ENCODE measurements at places on chromosomes 2 and 18.

DNA sequence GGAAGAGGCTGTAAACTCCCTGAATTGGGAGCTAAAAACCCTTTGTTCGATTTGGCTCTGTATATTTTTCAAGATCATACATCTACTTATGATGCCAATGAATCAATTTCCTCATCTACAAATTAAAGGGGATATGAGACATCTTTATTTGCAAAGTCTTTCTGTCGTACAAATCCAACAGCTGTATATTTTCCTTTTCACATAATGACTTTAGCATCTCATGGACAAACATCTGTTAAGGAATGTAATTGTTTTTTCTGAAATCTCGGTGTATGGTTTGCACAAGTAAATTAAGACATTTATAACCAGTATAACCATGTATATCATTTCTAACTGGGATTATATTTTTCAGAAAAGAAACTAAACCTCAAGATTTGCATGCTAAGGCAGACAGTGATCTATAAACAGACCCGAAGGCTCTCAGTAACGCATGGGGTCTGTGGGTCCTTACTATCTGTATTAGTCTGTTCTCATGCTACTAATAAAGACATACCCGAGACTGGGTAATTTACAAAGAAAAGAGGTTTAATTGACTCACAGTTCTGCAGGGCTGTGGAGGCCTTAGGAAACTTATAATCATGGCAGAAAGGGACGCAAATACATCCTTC lies 130.8 kb downstream of the SLC8A1 start:
- DNase-seq, result peak; percentile 7

GRCh38 chr2:15159751-15160177 lies 401.4 kb downstream of the NBAS start:
- DNase-seq, result no peak

DNA sequence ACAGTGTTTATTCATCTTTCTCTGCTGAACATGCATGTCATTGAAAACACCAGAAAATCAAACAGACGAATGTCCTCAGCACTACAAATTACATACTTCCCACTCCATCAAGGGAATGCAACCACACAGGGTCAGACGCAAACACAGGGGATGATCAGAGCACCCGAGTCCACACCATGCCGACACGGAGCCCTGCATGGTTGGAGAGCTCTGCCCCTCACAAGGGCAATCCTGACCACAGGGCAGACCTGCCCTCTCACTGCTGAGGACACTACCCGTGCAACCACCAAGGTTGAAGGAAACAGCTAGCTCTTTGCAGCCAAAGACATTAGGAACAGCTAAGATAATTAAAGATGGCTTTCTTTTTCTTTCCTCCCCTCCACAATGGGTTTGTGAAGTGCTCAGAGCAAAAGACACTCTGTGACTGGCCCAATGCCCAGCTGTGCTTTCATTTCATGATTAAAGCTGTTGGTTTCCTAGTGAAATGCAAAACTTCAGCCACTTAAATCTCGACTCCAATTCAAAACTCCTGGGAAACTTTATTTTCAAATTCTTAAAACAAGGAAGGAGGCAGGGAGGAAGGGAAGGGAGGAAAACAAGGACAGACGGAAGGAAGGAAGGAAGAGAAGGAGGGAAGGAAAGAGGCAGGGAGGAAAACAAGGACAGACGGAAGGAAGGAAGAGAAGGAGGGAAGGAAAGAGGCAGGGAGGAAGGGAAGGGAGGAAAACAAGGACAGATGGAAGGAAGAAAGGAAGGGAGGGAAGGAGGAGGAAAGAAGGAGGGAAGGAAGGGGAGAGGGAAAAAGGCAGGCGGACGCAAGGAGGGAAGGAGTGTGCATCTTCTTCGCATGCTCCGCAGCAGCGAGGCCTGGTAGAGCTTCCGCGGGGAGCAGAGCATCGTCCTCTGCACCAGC lies 65.8 kb downstream of the NDUFA10 start:
- no peak for DNase-seq

GRCh38 chr2:209383212-209383611 lies 40.6 kb upstream of the MAP2 start:
- no peak for DNase-seq

DNA sequence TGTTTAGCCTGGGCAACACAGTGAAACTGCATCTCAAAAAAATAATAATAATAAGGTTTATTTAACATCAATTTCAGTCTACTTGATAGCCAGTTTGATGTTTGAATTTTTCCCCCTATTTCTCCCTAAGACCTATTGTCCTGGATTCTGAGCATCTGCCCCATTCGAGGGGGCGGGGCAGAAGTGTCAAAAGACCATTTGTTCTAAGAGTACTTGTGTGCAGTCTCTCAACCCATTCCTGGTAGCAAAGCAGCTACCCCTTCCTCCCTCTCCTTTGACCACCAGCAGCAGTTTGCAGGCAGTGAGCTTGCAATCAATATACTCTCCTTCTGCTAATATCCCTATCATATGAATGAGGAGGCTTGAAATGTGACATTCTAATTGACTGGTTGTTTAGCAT lies 71.9 kb downstream of the VWC2L start:
- no peak for DNase-seq

DNA sequence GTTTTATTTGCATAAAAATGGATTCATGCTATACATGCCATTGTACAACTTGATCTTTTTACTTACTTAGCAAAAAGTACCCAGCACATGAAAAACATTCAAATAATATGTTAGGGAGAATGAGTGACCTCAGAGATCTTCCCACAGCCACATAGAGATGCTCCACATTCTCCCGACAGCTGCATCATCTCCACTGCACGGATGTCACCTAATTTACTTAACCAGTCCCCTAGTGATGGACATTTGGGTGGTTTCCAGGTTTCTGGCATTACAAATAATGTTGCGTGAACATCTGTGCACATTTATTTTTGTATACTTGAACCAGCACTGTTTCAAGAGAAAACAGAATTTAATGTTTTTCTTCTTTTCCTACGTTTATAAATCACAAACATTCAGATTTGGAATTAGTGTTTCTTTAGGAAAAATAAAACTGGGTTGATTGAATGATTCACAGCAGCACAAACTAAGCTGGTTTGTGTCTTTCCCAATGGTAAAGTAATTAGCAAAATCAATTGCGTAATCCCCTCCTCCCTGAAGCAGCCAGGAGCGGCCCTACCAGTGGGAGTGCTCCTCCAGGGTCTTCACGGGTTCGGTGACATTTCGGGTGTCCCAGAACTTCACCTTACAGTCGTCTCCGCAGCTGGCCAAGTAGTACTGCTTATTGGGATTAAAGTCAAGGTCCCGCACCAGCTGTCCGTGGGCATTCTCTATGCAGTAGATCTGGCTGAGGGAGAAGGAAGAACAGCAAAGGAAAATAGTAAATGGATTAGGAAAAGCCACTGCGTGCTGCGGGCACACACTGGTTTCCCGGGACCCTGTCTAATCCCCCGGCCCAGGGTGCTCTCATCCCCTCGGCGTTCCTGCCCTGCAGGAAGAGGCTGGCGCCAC lies 183.9 kb downstream of the EIPR1 start:
- DNase-seq, result no peak

GRCh38 chr2:98731894-98732349 lies 990 bp upstream of the MGAT4A start:
- no peak for DNase-seq

GRCh38 chr18:62425465-62426190 lies 97.2 kb upstream of the ZCCHC2 start:
- no peak for DNase-seq

DNA sequence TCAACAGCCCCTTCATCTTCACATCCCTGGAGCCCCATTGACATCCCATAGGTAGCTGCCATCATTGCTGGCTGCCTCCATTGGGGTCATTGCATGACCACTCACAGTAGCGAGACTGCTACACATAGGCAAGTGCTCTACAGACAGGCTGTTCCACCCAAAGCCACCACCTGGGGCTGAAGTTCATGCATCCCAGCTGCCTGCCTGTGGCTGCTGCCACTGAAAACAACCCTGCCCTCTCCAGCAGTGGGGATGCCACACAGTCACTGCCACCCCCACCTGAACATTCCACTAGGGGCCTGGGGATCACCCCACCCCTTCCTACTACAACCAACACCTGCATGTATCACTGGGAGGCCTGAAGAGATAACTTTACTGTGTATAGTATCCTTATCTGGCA lies 59.5 kb upstream of the CTAGE1 start:
- DNase-seq, result no peak

GRCh38 chr2:170163411-170164065 lies 14.4 kb upstream of the MYO3B start:
- DNase-seq, result no peak

DNA sequence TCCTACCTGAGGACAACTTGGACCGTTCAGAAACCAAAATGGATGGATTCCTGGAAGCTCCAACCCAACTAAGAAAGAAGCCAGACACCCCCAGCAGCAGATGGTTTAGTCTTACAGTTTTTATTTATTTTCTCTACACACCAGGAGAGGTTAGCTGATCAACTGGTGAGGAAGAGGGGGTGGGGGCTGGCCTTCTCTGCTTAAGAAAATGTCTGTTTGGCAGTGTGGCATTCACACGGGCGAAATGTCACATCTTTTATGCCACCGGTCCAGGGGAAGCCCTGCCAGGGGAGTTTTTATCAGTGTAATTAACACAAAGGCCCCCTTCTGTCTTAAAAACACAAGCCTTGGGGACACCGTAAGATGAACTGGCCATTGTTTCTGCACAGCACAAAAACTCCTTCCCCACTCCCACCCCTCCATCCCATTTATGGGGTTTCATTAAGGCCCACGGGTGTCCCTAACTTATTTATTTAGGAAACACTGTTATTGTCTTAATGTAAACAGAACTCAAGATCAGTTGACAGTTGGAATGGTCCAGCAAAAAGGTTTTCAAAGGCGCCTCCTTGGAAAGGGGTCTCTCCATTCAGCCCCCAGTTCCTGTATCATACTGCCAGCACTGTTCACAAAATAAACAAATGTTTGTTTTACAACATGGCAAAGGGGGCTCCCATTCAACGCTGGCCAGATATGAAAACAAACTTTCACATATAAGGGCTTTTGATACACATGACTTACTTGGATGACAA lies 217.0 kb downstream of the C1D start:
- DNase-seq, result no peak

GRCh38 chr2:228689053-228689452 lies 507.6 kb upstream of the SPHKAP start:
- DNase-seq, result no peak

- no peak for DNase-seq
These were observed 84.7 kb upstream of the PELI1 start for GRCh38 chr2:64228918-64229317.

DNA sequence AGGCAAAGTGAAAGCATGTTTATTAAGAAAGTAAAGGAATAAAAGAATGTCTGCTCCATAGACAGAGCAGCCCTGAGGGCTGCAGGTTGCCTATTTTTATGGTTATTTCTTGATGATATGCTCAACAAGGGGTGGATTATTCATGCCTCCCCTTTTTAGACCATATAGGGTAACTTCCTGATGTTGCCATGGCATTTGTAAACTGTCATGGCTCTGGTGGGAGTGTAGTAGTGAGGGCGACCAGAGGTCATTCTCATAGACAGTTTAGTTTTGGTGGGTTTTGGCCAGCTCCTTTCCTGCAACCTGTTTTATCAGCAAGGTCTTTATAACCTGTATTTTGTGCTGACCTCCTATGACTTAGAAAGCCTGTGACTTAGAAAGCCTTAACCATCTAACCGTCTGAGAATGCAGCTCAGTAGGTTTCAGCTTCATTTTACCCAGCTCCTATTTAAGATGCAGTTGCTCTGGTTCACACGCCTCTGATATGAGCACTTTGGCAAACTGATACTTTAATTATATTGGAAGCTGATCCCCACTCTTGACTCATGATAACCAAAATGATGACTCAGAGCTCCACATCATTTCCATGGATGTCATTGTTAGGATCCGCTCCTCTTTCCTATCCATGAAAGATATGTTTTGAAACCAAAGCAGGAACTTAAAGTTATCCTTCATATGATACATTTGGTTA lies 14.5 kb upstream of the ERMN start:
- DNase-seq, result no peak

- no peak for DNase-seq
These were observed 292.1 kb downstream of the PTGR3 start for GRCh38 chr18:74916773-74917393.

DNA sequence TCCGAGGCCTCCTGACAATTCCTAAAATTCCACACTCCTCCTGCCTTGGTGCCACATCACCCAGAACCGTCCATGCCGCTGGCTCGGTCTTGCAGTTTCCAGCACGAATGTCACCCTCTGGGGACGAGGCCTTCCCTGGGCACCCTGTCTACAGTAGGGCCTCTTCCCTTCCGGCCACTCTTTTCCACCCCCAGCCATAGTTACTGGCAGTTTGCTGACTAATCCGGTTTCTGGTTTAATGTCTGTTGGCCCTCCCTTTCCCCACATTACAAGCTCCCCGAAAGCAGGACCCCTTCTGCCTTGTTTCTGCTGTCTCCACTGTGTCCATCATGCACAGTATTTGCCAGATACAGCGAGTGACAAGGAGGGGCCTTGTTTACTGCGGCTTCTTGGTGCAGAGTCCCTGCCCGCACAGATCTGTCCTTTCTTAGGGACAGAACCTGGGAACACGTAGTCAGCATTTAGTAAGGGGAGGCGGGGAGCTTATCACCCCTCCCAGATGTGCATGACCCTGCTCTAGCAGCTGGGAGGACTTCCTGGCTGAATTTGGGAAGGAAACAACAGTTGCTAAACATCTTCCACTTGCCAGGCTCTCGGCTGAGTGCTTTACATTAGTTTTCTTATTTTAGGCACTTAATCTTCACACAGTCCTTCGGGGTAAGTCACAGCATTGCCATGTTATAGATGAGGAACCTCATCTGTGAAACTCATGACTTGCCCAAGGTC lies 23.6 kb upstream of the CATIP start:
- DNase-seq, result peak; percentile 49

- no peak for DNase-seq
These were observed 1723.7 kb downstream of the SUCLG1 start for GRCh38 chr2:82735336-82735735.

- no peak for DNase-seq
These were observed 507.9 kb upstream of the CDH2 start for GRCh38 chr18:28684746-28685355.

GRCh38 chr18:48038636-48039035 lies 108.2 kb upstream of the SMAD2 start:
- DNase-seq, result no peak

DNA sequence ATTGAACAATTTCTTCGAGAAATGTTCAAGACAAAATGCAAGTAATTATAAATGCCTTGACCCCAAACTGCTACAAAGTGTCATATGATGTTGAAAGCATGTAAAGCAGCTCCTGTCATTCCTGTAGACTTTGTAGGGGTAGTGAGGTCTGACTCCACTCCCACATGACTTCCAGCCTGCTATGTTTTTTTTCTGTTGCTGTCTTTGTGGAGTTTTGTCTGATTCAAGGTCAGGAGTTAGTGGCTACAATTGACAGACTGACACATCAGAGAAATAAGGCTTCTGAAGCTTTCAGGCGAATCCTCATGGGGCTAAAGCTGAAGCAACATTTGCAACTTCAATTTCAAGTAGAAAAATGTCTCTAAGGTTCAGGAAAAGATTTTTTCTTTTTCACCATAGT lies 63.9 kb upstream of the CCDC195 start:
- no peak for DNase-seq

GRCh38 chr2:161681046-161681445 lies 56.8 kb downstream of the SLC4A10 start:
- no peak for DNase-seq

DNA sequence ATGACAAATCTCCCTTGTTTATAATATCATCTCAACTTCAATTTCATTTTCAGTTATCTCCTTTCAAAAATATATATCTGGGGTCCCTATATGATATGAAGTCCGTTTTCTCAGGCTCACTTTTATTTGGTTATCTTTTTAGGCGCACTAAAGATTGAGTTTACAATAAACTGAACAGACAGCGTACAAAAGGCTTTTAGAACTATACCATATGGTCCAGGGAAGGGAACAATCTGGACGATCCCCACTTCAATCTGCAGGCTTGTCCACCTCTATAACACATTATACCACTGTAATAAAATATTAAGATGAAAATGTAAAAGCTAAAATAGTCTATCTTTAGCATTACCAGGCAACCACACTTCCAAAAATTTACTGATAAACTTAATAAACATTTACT lies 289.9 kb downstream of the ZEB2 start:
- no peak for DNase-seq

Measured in GM06990 (cell line).